ENCODE measurements at places on chromosomes 7 and 10.

GRCh38 chr7:73978661-73979563 lies 49.1 kb upstream of the ELN start:
- DNase-seq: peak; percentile 4

- DNase-seq: peak; percentile 65
These were observed 512 bp downstream of the OSBPL3 start for GRCh38 chr7:24979470-24979862.

- peak; percentile 70 for DNase-seq
These were observed at the start of gene ZNF438 for GRCh38 chr10:31031558-31032257. Gene ZNF438, minus strand, starts transcription at chr10:31031865. Its CDS starts 154,831 bp downstream, at chr10:30877034.

DNA sequence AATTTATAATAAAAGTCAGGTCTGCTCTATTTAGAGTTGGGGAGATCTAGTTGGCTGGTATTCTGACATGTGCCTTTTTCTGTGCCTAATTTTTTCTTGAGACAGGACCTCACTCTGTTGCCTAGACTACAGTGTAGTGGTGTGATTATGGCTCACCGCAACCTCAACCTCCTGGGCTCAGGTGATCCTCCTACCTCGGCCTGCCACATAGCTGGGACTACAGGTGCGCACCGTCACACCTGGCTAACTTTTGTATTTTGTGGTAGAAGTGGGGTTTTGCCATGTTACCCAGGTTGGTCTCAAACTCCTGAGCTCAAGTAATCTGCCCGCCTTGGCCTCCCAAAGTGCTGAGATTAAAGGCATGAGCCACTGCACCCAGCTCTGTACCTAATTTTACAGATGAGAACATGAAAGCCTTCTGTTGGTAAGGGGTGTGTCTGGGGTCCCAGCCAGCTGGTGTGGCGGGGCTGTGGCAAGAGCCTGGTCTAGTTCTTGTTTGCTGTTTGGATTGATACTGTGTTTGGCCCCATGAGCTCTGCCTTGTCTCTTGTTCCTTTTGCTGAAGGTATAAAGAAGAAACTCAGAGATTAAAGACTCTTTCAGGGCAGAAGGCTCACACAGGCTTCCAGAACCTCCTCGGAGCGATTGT lies 31.4 kb downstream of the POR start:
- no peak for DNase-seq

DNA sequence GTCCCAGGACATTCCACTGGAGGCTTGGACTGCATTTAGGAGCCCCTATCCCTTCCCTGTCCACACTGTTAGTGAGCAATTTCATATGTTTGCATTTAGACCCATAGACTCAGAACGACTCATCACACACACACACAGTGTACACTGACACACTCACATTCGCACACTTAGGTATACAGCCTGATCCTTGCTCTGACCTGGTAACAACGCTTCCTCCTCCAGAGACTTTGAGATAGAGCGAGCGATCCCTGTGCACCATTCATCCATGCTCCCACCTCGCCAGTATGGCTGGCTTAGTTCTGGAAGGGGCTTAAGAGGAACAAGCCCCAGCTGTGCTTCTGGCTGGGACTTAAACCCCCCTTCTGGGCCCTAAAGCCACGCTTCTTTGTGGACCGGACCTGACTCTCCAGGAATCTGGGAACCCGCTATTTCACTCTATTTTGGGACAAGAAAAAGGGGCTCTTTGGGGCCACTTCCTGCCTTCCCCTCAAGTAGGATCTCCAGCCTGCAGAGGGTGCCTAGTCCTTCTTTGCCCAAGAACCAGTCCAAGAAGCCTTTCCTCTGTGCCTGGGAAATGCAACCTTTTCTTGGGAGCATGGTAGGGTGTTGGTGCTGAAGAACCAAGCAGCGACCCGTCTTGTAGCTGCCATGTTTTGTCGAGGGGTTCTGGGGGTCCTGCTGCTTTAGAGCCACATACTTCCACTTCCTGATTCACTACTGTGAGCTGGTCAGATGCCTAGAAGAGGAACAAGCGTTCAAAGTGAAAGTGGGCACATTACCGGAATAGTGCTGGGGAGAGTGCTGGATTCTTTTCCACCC lies 1.1 kb upstream of the HOXA13 start:
- DNase-seq: no peak

GRCh38 chr10:3787816-3788215 lies 2.8 kb upstream of the KLF6 start:
- no peak for DNase-seq

DNA sequence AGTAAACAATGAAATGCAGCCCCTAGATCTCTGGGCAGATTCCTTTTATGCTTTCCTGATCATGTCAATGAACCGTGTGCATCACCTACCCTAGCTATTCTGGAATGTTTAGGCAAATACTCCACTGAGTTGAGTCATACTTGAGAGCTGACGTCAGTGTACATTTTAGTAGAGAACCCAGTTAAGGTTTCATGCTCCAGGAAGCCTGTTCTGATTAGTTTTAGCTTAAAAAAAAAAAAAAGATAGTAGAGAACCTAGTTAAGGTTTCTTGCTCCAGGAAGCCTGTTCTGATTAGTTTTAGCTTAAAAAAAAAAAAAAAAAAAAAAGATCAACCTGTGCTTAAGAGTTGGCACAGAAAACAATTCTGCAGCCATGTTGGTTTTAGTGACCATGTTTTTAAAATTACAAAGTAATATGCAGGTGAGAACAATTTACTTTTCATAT lies 3.7 kb upstream of the MCU start:
- no peak for DNase-seq

DNA sequence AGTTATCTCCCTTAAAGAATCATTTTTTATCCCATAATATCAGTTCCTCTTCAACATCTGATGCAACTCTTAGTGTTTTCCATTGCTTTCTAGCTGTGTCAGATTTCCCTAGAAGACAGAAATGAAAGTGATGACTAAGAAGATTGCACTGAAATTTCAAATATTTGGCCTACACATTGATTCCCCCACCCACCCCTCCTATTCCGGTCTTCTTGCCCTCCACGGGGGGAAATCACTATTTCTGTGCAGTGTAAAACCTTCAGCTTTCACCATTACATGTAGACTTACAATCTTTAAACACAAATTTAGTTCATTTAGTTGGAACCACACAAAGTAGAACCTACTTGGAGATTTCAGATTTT lies 63.7 kb upstream of the IL6 start:
- DNase-seq: no peak

DNA sequence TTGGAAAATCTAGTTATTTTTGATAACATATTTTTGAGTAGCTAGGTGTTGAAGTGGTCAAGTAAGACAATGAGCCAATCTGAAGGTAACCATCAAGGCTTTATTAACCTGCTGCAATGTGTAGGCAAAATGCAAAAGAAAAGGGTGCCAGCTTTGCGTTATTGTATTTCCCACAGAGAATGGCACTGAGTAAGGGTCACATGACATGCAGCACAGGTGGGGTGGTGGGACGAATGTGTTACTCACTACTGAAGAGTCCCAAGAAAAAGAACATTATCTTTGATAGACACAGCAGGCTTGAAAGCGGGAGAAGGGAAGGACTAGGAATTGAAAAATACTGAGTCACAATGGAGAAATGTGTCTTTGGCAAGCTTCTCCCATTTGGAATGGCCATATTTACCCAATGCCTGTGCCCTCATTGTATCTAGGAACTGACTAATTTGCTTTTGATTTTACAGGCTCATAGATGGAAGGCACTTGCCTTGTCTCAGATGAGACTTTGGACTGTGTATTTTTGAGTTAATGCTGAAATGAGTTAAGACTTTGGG lies 898.6 kb upstream of the POT1 start:
- DNase-seq: no peak

DNA sequence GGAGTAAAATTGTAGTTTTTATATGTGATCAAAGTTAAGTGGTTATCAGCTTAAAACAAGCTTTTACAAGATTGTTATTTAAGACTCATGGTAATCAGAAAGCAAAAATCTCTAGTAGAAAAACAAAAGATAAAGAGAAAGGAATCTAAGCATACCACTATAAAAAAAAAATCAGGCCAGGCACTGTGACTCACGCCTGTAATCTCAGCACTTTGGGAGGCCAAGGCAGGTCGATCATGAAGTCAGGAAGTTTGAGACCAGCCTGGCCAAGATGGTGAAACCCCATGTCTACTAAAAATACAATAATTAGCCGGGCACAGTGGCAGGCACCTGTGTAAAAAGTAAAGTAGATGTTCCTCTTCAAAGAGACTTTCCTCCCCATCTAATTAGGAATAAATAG lies 265.9 kb upstream of the NRP1 start:
- no peak for DNase-seq

DNA sequence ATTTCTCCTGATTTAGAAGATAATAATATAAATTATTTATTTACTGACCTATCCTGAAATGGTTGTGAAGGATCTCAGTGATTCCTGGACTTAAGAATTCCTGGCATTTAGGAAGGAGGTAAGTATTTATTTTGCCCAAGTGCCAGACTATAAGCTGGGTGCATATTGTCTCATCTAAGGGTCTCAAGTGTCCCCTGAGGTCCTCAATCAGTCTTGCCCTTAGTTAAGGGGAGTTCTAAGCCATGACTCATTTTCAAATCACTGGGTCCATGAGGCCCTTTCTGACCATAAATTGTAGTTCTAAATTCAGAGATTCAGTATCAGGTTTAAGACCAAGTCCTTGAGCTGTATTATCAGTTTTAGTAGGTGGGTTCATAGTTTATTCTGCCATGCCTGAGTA lies 251.6 kb upstream of the MEOX2 start:
- DNase-seq: no peak

DNA sequence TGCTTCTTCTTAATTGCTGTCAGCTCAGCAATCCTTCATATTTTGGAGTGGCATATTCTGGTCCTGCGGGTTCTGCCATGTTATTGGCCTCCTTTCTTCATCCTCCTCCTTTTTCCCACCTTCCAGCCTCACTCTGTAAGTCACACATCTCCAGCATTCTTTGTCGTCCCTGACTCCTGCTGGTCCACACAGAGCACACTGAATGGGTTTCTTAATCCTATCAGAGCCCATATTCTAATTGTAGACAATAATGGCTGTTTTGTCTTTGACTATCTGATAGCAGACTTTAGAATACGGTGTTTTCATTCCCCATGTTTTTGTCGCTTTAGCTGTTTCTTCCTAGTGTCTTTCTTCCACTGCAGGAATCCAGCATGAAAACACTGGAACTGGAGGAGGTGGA lies 389.6 kb downstream of the REEP3 start:
- no peak for DNase-seq

GRCh38 chr7:138303230-138304070 lies 156.6 kb upstream of the TRIM24 start:
- no peak for DNase-seq

- DNase-seq: no peak
These were observed 63.7 kb downstream of the GALNT11 start for GRCh38 chr7:152089183-152089582.

- no peak for DNase-seq
These were observed 15.6 kb downstream of the GRK5 start for GRCh38 chr10:119222966-119223386.

GRCh38 chr10:109919220-109919619 lies 4.1 kb downstream of the XPNPEP1 start:
- no peak for DNase-seq

- no peak for DNase-seq
These were observed 2.3 kb upstream of the MCU start for GRCh38 chr10:72689660-72690059.

DNA sequence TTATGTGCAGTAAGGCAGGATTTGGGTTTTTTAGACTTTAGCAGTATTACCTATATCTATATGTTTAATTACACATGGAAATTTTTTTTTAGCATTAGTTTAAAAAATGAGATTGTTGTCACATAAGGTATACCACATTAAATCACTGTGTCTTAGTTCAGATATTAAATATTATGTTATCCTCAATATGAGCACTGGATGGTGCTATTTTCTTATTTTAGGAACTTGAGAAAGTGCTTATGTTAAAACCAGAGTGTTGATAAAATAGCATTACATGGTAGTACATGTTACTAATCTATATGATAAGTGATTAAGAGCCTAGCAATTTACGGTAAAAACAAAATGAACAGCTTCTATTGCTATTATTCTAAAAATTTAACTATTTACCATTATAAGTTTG lies 28.8 kb downstream of the MIOS start:
- DNase-seq: peak; percentile 30

DNA sequence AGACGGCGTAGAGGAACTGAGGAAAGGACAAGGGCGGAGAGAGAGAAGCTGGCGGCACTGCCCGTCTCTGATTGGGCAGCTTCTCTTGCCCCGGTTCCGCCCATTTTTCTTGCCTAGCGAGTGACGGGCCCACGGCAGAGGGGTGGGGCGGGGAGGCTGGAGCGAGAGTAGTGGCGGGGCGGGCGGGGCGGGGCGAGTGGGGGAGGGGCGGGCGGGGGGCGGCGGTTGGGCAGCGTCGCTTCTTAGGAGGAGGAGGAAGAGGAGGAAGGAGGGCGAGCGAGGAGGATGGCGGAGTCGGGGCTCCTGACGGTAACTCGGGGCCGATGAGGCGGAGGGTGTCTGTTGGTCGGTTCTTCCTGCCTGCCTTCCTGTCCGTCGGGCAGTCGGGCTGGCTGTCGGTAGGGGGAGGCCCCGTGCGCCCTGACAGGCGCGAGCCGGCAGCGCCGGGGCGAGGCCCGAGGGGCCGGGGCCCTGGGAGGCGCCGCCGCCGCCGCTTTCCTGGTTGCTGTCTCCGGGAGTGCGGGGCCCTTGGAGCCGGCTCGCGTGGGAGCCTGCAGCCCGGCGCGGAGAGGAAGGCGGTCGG lies at the start of gene SHOC2:
Gene SHOC2 (plus strand): TSS at position 256 of the 583 bp plus-strand sequence. CDS start 44,755 bp downstream, outside the sequence.
- DNase-seq: peak; percentile 72

DNA sequence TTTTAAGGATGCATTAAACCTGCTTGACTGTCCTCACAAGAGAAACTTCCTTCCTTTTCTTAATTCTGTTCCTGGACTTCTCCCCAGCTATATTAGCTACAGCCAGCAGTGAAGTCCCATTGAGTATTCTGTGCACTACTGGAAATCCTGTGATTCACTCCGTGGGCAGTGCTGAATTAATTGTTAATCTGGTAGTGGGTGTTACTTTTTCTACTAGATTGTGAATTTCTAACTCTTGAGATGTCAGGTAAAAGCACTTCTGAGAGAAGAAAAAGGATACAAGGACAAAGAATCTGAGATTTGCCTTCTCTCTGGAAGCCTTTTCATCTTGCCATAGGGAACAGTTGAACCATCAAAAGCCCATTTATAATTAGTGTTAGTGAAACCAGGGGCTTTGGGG lies 33.9 kb downstream of the CYCS start:
- no peak for DNase-seq

GRCh38 chr7:140028311-140028710 lies 34.4 kb downstream of the PARP12 start:
- DNase-seq: no peak

DNA sequence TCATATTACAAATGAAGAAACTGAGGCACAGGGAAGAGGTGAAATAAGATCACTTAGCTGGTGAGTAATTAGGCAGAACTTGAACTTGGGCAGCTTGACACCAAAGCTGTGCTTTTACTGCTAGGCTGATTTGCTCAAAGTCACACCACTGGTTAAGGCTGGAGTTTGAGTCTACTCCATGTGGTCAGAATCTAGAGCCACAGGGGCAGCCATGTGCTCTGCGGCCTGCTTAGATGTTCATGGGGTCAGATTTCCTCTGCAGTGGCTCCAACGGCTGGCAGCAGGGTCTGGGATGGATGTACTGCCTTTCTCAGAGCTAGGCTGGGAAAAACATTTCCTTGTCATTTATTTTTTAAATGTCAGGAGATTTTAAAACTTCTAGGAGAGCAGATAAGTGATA lies 417.5 kb downstream of the KCNMA1 start:
- no peak for DNase-seq

- no peak for DNase-seq
These were observed 17.4 kb downstream of the CALML5 start for GRCh38 chr10:5482016-5482415.

All from NCI-H2081 (cell line).